Stimulated activated CD8-positive, alpha-beta memory T cell treated with anti-CD3 and anti-CD28 coated beads, Interleukin-2, amount 100 ng/mL, for 48 hours (primary cell): ENCODE measurements at places on chromosomes 11 and 22.

- DNase-seq = no peak
These were observed 966 bp downstream of the AHNAK start for GRCh38 chr11:62545437-62546243.

- no peak for DNase-seq
These were observed 117.4 kb downstream of the SYN3 start for GRCh38 chr22:32940736-32941135.

DNA sequence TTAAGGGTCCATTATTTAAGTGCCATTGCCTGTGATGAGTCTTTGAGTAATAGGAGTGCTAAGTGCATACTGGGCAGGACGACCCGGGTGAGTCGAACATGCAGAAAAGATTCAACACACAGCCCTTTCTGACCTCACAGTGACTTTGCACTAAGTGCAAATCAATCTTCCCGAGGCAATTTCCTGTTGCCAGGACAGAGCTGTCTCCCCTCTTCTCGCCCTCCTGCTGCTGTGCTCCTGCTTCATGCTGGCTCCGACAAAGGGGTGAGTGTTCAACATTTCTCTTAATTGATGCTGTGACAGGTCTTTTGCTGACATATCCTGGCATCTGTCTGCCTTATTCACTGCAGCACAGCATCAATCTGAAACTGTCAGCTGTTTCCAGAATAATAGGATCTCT is 42.0 kb downstream of the MCHR1 start:
- no peak for DNase-seq

DNA sequence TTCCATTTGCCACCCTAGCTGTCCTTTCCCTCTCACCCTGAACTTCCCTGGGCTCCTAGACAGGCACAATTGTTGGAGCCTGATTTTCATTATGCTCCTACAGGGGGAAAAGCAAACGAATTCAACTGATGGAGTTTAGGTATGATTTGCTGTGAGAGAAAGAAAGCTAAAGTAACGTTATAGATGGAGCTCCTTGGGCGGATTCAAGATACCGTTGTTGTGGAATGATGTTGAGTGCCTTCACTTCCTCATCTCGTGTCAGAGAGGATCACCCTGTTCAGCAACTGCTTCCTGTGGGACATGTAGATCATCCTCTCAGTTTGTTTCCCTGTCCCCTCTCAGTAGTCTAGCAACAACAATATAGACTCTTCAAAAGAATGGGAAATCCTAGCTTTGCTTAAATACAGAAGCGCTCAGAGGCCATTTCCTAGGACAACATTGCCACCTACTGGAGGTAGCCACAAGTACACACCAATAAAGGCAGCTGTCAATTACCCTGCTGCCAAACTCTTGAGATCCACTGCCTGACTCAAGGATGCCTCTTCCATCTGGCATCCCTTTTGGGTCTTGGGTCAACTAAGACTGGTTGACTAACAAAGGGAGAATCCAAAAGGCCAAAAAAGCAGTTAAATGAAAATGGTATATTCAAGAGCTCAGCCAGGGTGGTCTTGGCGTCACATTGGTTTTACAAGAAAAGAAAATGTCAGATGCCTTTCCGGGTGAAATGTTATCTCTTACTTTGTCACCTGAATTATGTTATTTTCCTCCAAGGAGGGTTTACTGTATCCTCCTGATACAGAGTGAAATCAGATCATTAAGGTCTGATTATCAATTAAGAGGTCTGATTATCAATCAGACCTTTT is 13.5 kb upstream of the DTX4 start:
- peak; percentile 26 for DNase-seq

- no peak for DNase-seq
These were observed 35.4 kb upstream of the CYB5R3 start for GRCh38 chr22:42684462-42685195.
